ENCODE measurements at places on chromosomes 4 and X.
A peak's percentile ranks its signal among the peaks of the same experiment; 100 is the strongest.

DNA sequence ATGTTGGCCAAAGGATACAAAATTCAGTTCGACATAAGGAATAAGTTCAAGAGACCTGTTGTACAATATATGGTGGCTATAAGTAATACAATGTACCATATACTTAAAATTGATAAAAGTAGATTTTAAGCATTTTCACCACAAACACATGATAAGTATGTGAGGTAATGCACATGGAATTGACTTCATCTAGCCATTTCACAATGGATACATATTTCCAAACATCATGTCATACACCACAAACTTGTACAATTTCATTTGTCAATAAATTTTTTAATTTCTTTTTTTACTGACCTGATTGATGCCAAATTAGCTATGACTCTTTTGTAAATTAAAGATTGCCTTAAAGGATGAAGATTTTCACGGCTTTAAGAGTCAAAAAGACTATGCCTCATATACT is 103.1 kb upstream of the VCX2 start:
- no peak for DNase-seq

DNA sequence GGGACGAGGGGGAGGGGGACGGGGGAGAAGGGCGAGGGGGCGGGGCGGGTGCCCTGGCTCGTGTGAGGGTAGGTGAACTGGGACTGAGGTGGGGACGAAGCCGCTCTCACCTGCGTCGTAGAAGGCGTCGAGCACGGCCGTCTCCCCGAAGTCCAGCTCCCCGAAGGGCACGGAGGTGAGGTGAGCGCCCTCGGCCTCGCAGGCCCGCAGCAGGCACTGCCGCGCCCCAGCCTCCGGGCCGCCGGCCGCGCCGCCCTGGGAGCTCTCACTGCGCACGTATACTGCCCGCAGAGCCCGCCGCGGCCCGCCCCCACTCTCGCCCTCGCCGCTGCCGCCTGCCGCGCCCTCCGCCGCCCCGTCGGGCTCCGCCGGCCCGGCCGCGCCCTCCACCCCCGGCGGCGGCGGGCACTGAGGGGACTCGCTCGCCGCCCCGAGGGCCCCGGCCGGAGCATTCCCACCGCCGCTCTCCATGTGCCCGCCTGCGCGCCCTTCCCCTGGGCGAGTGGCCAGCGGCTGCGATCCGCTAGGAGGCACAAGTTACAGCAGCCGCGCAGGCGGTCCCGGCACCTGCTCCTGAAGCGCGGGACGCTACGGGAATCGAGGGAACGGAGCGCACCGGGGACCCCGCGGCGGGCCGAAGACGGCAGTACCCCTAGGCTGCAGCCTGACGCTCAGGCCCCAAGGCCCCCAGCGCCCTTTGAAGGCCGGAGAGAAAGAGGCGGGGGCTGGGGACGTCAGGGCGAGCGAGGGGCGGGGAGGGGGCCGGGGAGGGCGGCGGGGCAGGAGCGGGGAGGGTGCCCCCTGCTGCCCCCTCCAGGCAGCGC is at the start of gene MAP3K15:
Gene MAP3K15 (minus strand): TSS at position 718 of the 824 bp plus-strand sequence. CDS start 247 bp downstream, at position 471.
- DNase-seq = peak; percentile 3

- no peak for DNase-seq
Observed at GRCh38 chrX:25022499-25023325, 6.9 kb upstream of the ARX start.

DNA sequence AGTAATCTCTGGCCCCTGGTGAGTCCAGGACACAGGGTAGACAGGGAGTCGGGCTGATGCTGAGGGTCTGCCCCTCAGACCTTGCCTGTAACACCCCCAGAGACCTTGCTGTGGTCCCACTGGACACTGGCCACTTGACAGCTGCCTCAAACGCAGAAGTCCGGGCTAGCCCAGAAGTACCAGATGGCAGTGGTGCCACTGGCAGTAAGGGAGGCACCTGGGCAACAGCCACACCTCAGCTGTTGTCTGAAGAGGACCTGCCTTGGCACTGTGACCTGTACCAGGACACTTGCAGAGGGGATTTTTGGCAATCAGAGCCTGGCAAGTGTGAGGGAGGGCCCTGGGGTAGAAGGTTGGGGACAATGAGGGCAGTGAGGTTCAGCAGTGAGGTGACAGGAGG is 63.3 kb upstream of the UXT start:
- no peak for DNase-seq

- DNase-seq = no peak
Observed at GRCh38 chrX:24513416-24513815, 48.3 kb downstream of the PDK3 start.

- DNase-seq = peak; percentile 88
Observed at GRCh38 chrX:129982300-129983251, at the start of gene BCORL1. BCORL1 (plus strand) TSS chrX:129982635; CDS start chrX:130005232, 22,597 bp downstream.

DNA sequence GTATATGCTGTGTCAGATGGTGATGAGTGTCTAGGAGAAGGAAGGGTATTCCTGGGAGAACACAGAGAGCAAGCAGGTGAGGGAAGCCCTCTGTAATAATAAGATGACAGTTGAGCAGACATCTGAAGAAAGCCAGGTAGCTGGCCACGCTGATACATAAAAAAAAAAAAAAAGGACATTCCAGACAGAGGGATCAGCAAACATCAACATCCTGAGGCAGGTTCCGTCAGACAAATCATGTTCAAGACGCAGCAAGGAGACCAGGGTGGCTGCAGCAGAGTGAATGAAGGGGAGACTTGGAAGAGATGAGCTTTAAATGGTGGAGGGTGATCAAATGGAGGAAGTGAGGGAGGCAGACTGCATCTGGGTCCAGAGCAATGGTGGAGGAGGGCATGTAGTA is 97.6 kb upstream of the ANXA3 start:
- no peak for DNase-seq

GRCh38 chr4:53895137-53895536 is 169.3 kb downstream of the CHIC2 start:
- no peak for DNase-seq

DNA sequence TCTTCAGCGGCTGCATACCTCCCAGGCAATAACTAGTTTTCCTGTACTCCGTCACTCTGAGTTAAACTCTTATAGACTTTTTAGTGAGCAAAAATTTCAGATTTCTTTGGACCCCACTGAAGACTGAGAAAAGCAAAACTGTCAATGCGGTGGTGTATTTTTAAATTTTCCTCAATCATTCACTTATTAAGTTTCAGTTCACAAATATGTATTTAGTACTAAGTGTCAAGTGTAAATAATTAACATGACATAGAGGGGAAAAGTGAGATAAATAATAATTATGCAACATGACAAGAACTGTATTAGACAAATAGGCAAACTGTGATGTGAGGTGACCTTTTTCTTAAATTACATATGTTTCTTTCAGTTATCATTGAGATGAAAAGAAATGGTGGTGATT is 124.4 kb downstream of the NAF1 start:
- no peak for DNase-seq

- no peak for DNase-seq
Observed at GRCh38 chrX:130716781-130717413, 186.1 kb downstream of the ENOX2 start.

DNA sequence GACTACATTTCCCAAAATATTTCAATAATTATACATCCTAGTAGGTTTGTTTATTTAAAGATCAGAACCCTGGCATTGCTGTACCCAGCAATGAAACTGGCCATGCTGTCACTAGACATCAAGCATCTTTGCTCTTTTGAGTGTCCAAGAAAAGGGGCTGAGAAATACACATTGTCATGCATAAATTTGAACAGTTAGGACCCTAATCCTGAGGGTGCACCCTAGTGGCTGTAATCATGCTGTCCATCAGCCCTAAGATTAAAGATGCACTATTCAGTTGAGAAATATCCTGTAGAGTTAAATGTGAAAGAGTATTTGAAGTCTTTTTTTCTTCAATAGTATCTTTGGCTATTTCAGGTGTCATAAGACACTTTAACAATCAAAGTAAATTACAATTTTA is 108.8 kb downstream of the NFKB1 start:
- DNase-seq = peak; percentile 26

DNA sequence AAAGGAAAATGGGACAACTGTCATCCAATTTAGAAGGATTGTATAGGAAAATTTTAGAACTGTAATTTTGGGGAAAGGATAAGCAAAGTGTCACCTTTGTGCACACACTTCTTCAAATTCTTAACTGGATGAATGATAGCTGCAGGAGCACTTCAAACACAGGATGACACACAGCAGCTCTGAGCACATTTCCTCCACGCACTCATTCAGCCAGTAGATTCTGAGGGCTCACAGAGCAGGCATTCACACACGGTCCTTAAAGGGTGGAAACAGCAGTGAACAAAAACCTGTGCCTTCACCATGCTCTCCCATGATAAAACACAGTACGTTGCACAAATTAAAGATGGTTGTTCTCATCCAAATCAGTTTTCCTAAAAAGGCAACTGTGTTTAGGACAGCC is 38.5 kb upstream of the KLF3 start:
- DNase-seq = no peak

GRCh38 chr4:11429699-11430045 is 978 bp upstream of the HS3ST1 start:
- DNase-seq = no peak

GRCh38 chr4:101160792-101161592 is 186.3 kb downstream of the PPP3CA start:
- no peak for DNase-seq

- peak; percentile 21 for DNase-seq
Observed at GRCh38 chrX:50747471-50747900, 66.5 kb downstream of the SHROOM4 start.

DNA sequence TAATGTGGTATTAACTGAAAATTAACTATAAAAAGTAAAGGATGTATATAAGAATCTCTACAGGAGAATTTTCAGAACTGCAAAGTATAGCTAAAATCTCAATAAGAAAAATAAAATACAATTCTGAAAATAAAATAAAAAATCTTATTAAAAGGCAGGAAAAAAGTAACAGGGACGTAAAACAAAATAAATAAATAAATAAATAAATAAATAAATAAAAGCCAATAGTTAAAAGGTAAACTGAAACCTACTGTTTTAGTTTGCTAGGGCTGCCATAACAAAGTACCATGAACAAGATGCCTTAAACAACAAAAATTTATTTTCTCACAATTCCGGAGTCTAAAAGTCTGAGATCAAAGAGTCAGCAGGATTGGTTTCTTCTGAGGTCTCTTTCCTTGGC is 140.6 kb downstream of the SPANXA1 start:
- no peak for DNase-seq

- DNase-seq = no peak
Observed at GRCh38 chrX:123217077-123217476, 33.0 kb downstream of the GRIA3 start.

DNA sequence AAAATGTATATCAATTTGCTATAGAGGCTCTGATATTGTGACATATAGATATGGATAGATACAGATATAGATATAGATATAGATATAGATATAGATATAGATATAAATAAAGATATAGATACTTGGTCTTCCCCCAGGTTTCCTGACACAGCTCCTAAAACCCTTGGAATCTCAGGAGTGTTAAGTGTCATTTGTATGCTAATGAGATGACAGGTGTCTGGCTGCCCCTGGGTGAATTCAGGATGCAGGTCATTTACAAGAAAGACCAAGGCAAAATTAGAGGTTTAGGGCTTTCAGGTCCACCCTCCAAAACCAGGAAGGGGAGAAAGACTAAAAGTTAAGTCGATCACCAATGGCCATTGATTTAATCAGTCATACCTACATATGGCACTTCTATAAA is 1034.8 kb downstream of the PDHA2 start:
- DNase-seq = no peak

DNA sequence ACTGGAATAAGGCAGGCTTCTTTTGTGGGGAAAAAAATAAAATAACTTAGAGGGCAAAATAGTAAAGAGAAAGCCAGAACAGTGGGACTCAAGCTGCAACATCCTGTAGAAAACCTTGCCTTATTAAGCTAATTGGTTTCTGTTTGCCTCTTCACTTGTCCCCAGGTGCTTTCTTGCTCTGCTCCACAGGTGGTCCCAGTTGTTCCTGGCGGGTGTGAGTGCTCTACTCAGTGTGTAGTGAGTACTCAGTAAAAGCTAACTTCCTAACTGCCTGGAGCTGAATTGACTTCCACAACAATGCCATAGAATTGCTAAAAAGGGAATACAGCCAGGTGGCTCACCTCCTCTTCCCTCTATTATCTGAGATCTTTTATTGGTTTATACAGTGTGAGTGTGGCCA is 930.2 kb downstream of the C4orf33 start:
- DNase-seq = no peak

DNA sequence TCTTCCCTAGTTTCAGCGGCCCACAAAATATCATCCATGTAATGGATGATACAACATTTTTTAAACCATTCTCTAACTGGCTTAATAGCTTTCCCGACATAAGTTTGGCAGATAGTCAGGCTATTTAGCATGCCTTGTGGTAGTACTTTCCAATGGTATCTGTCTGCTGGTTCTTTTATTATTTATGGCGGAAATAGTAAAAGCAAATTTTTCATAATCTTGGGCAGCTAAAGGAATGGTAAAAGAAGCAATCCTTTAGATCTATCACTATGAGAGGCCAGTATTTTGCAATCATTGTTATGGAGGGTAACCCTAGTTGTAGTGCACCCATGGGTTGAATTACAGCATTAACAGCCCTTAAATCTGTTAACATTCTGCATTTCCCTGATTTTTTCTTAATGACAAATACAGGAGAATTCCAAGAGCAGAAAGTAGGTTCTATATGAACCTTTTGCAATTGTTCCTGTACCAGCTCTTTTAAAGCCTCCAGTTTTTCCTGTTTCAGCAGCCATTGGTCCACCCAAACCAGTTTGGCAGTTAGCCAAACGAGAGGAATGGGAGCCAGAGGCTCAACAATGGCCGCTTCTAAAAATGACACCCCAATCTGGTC is 14.3 kb upstream of the HSD17B11 start:
- no peak for DNase-seq

GRCh38 chrX:112306027-112306426 is 223.5 kb upstream of the TRPC5 start:
- DNase-seq = no peak

- DNase-seq = no peak
Observed at GRCh38 chr4:61223385-61223784, 23.3 kb downstream of the ADGRL3 start.

GRCh38 chr4:168569066-168569930 is 72.4 kb downstream of the PALLD start:
- DNase-seq = no peak

- peak; percentile 44 for DNase-seq
Observed at GRCh38 chr4:21469438-21470300, 478.9 kb downstream of the KCNIP4 start.

DNA sequence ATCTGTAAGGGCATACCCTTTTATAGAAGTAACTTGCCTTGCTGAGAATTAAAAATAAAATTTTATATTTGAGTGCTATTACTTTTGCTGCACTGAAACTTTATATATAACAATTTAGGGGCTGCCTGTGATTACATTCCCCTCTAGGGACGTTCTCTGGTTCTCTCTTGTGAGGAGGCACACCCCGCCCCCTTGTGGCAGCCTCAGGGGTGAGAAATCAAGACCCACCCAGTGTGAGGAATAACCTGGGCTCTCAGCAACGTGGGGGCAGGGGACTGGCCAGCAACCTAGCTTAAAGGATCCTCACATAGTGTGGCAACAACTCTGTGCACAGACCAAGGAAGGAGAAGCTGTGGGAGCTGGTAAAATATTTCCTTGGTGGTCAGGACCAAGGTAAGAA is 43.7 kb downstream of the MAGEA9 start:
- peak; percentile 16 for DNase-seq

Measured in Kasumi-1 (cell line).